ENCODE measurements at places on chromosomes 7 and 10. TPM values are rescaled to one million over a fixed set of nuclear protein-coding genes. Genes with fewer than 3 reads are reported as not detected.

Gene CHST15
- 9.5 TPM for total RNA-seq

Gene UCN3
- not detected for total RNA-seq

Gene WBP1L
- 6.8 TPM for total RNA-seq

Gene LRIT1
- total RNA-seq = not detected

Gene ANKRD1
- total RNA-seq = 94.4 TPM

Gene CDH23
- 0.21 TPM for total RNA-seq

GRCh38 chr10:17527514-17528146 lies 73.2 kb upstream of the ST8SIA6 start:
- peak; percentile 75 for DNase-seq

DNA sequence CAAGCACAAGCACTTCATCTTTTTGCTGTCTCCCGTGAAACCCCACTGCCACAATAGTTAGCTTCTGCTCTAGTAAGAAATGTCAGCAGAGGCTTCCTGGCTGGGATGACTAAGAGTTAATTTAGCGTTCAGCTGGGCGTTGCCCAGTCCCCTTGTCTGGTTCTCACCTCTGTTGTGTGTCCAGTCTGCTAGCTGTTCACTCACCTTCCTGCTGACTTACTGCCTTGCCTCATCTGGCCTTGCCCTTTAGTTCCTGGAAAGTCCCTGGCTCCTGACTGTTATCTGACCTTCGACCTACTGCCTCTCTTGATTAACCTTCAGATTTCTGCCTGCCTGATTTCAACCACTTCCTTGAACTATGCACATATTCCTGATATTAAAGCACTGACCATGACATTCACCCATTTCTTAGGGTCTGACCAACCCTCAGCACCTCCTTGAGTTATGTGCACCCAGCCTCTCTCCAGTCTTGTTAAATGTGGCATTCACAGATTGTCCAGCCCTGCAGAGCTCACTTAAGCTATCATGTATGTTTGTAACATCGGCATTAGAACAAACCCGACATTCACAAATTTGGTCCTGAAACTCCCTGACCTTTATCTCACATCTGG lies 30.3 kb downstream of the C7orf33 start:
- peak; percentile 69 for DNase-seq

DNA sequence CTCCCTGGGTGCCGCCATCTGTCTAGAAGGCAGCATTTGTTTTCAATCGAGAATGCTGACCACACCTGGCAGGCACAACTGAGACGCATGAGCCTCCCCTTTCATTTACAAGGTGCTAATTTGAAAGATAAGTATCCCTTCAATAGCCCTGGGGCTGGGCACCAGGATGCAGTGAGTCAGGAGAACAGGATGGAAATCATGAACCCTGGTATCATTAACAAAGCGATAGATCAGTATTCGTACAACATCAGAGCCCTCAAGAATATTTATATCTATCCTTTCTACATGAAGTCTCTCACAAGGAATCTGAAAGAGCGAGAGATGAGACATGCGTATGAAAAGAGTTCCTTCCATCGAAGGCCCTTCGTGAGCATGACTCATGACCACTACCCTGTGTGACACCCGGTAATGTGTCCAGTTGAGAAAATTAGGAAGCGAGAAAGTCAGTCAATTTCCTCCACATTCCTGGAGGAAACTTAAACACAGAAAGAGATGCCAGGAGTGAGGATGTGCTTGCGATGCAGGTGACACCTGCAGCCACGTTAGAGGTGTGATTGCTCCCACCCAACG lies 123.1 kb upstream of the PITRM1 start:
- DNase-seq = no peak

DNA sequence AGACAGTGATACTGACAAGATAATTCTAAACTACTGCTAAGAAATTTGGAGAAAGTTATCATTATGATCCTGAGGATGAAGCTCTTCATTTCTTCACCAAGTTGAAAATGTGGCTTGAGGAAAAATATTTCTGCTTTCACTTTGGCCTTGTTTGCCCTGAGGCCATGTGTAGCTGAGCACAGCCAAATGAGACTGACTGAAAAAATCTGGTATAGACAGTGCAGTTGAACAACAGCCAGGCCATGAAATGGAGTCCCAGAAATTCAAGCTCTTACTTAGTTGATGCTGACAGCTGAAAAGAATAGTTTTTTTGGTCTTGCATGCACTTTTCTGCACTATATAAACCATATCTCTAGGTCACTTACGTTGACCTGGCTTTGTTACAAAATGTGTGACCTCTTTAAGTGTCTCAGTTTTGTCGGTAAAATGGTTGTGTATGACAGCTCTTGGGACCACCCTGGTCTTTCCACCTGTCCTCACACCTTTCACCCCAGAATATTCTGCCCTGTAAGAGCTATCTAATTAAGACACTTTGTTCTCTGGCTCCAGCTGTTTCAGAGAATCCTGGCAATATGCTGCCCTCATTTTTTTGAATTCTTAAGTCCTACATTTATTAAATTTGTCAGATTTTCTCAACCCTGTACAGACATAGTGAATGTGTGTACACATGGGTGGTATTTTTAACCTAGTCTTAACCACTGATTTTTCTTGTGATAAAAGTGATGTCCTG lies 91.3 kb downstream of the CD36 start:
- DNase-seq = peak; percentile 24

GRCh38 chr10:29555091-29555745 lies 79.6 kb downstream of the SVIL start:
- DNase-seq = no peak

- DNase-seq = no peak
Observed at GRCh38 chr10:54667136-54667535, 133.9 kb downstream of the PCDH15 start.

DNA sequence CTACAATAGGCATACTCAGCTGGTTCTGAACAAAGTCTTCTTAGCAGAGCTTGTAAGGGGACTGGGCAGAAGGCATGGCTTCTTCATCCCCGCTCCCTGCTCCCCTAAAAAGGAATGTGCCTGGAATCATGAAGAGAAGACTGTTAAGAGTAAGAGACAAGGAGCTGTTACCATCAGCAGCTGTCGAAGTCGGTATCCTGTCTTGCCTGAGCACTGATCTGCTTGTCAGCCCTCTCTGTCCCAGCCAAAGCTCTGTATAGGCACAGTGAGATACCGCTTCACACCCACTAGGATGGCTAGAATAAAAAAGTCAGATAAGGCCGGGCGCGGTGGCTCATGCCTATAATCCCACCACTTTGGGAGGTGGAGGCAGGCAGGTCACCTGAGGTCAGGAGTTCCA lies 2.4 kb downstream of the ABLIM1 start:
- no peak for DNase-seq

DNA sequence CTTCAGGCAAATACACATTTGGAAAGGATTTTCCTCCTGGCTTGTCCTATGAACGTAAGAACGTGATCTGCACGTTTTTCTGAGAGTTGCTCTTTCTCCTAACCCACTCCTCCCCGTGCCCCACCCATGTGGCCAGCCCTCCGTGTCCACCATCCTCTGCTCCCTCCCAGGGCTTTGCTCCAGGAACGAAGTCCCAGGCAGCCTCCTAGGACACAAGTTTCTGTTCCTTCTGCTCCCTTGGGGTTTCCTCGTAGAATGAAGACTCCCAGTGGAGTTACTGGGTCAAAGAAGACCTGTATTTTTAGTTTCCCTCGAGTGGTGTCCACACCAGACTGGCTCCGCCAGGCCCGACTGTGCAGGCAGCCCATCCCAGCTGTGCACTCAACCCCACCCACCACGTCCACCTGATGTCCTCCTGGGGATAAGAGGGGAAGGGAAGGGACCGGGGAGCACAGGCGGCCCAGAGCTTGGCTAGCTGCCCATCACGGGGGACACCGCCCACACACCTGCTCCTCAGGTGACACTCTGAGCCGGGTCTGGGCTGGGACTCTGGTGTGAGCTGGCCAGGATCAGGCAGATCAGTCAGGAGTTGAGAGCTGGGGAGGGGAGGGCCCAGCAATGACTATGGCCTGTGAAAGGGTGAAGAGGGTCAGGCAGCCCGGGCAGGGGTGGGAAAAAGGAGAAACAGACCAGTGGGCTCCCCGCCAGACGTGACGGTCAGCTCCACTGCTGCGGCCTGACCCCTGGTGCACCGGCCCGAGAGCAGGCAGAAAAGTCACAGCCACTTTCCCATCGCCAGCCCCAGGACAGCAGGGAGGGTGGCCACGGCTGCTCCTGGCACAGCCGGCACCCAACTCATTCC lies 54.3 kb upstream of the PPP2R2D start:
- no peak for DNase-seq

- DNase-seq = no peak
Observed at GRCh38 chr10:59007307-59008025, 169.0 kb upstream of the PHYHIPL start.

- DNase-seq = no peak
Observed at GRCh38 chr10:130061760-130062159, 48.9 kb downstream of the C10orf143 start.

- no peak for DNase-seq
Observed at GRCh38 chr10:132399117-132400035, 2.4 kb downstream of the PWWP2B start.

DNA sequence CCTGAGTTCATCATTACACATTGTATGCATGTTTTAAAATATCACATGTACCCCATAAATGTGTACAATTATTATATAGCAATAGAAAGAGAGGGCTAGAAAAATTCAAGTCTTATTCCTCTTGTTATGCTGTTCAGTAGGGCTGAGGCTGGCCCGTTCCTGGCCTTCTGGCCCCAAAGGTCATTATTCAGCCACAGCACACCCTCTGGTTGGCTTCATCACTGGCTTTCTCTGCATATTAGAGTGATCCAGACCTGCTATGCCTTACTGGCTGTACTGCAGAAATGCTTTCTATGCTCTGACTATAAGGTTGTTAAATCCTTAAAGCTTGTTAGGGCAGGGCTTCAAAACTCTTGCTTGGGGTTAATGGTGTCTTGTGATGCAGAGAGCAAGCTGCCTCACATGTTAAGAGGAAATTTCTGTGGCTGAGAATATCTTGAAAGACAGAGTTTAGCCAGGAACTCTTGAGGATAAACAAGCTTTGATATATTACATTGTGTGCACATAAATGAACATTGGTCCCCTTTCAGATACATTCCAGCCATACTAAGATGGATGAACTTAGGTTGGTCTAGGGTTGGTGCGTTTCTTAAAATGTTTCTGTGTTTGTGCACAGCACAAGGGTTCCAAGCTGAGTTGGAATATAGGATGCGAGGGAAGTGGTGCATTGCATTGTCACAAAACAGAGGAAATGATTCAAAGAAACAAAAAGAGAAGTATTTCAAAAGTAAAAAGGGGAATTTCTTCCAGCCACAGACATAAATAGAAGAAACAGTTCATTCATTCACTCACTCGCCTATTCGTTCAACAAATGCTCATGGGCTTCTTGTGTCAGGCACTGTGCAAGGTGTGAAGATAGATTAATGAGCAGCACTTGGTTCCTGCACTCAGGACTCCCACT lies 61.6 kb upstream of the WDR11 start:
- no peak for DNase-seq

DNA sequence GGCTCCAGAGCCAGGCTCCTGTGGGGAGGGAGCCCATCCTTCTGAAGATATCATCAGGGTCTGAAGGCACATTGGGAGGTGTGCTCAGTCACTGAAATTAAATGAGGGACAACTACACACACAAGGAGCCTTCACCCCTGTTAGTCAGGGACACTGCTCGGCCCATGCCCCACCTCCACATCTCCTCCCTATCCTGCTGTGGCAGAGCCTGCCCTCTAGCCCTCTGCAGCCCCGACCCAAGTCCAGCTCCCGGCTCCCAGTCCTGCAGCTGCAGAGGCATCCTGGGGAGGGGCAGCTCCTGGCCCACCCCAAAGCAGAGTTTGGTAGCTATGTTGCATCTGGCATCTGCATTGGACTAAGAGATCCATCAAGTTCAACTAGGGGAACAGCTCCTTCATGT lies 136.3 kb downstream of the ZNF248 start:
- no peak for DNase-seq

- no peak for DNase-seq
Observed at GRCh38 chr10:29627201-29628132, 7.3 kb downstream of the SVIL start.

DNA sequence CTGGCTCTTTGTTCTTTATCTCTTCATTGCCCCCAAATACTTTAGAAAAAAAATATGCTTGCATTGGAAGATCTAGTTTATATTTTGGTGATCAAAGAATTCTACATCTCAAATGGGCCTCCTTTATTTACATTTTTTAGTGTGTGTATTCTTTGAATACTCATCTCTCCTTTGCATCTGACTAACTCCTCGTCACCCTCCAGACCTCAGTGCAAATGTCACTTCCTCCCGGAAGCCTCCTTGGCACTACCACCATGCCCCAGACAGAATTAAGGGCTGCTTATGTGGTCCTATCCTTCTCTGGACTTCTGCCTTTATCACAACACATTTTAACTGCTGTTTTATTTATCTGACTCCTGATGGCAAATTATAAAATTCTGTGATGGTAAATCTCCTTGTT lies 52.0 kb upstream of the PPP1R3C start:
- DNase-seq = no peak

DNA sequence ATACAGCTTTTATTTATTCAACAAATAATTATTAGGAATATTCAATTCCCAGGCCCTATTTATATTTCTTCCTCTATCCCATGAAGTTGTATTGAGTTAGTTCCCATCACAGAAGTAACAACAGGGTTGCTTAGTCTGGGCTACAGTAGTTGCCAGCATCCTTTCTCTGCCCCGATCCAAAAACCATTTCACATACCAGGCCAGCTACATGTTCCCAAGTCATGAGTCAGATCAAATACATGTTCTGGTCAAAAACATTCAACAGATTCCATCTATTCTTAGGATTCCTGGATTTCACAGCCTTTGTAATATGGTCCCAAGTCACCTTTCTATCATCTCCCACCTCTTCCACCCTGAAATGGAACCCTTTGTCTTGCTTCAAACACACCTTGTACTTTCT lies 91.6 kb downstream of the RAB11FIP2 start:
- no peak for DNase-seq

DNA sequence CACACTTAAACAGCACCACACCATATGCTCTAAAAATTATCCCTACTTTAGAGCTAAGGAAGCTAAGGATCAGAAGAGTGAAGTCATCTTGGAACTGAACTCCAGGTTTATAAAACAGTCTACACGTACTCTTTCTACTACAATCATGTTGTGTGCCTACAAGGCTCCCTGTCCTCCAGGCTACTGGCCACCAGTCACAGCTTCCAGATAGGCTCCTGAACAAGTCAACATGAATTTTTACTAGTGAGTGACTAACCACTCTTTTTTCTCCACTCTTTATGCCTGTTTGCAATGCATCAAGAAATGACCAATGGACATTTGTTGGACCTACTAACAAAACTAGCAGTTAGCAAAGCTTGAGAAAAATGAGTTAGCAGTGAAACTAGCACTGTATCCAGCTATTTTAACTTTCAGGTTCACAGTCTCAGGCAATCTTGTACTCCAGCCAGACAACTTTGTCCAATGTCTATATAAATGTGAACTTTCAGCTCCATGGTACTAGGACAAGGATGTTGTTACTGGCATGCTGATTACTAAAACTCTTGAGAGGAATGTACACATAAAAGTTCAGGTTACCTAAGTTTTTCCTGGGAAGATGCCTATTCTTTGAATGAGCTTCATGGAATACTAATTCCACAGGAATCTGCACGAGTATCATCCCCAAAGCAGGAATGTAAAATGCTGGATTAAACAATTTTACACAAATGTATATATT lies 180.0 kb downstream of the BTAF1 start:
- no peak for DNase-seq

- no peak for DNase-seq
Observed at GRCh38 chr10:115830265-115830970, 442.6 kb downstream of the GFRA1 start.
